ENCODE measurements at places on chromosomes 2 and 18.

DNA sequence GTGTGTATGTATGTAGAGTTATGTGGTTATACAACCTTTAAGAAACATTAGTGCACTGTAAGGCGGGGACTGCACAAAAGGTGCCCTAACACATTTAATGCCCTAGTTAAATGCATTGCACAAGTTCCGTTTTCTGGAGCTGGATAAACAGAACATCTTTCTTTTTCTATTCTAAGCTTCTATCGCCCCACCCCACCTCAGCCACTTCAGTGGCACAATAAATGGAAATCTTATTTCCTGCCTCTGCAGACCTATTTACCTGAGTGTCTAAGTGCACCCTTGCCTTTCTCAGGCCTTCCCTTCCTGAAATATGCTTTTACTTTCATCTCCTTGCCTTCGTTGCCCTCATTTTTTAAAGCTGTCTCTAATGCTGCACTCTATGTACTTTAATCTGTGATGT, 123.5 kb downstream of the TANC1 start:
- no peak for DNase-seq

GRCh38 chr18:70377857-70378701, 89.2 kb downstream of the SOCS6 start:
- no peak for DNase-seq

GRCh38 chr18:53784253-53784652, 440.2 kb downstream of the MBD2 start:
- DNase-seq: no peak

DNA sequence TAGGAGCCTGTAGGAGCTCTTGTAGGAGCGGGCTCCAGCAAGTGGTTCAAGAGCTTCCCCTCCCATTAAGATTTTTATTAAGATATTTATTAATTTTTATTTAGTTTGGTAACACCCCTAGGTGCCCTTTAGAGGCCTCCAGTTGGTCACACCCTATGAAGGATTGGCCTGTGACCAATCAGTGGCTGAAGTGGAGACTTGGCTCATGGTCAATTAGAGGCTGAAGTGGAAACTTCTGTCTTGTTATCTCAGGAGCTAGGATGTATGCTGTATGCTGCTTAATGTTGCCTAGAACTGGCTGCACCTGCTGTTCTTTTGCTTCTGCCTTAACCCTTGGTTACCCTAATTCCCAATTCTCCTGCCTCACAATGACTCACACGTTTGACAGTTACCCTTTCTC, 48.7 kb downstream of the DHRS9 start:
- DNase-seq: no peak

GRCh38 chr18:46629361-46629760, 27.7 kb downstream of the LOXHD1 start:
- DNase-seq: no peak

- peak; percentile 36 for DNase-seq
These were observed 1.1 kb downstream of the VAMP8 start for GRCh38 chr2:85578243-85579180.

DNA sequence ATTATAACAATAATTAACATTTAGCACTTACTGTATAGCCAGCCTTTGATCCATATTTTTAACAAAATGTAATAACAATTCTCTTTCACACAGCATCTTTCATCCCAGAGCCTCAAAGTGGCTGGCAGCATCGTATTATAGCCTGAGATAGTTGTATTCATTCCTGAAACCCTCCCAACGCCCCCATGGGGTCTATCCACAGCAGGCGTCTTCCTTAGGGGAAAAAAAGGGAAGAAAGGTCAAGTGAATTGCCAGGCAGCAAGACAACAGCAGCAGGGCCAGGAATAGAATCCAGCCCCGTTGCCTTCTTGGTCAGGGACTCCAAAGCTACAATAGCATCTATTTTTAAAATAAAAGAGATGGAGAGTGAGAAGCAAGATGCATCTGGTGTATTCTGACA, 424.4 kb upstream of the ID2 start:
- DNase-seq: no peak

DNA sequence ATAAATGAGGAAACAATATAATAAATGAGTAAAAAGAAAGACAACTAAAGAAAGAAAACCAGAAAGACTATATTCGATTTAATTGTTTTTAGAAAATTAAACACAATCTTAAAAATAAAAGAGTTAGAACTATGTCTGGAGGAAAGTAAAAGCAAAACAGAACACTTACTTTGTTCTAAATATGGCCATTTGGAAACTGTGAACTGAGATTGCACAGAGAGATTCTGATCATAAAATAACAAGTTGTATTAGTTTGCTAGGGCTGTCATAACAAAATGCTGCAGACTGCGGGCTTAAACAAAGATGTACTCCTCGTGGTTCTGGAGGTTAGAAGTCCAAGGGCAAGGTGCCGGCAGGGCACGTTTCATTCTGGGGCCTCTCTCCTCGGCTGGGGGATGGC, 128.1 kb upstream of the AQP4 start:
- no peak for DNase-seq

GRCh38 chr2:159130302-159130701, 156.2 kb downstream of the WDSUB1 start:
- DNase-seq: no peak

DNA sequence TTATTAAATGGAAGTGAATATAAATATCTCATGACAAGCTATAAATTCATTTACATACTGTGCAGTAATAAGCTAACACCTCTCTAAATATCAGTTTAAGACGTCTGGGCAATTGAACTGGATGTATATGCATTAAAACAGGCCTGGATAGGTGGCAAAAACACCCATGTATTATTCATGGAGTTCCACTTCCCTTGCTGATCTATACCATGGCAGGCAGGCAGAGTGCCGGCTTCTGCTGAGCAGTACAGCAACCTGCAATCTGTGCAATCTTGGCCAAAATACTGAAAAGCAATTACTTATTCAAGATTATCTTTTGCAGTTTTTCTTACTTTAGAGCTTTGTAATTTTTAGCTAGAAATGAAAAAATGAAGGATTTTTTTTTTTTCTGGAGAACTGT, 112.1 kb upstream of the PIEZO2 start:
- no peak for DNase-seq

DNA sequence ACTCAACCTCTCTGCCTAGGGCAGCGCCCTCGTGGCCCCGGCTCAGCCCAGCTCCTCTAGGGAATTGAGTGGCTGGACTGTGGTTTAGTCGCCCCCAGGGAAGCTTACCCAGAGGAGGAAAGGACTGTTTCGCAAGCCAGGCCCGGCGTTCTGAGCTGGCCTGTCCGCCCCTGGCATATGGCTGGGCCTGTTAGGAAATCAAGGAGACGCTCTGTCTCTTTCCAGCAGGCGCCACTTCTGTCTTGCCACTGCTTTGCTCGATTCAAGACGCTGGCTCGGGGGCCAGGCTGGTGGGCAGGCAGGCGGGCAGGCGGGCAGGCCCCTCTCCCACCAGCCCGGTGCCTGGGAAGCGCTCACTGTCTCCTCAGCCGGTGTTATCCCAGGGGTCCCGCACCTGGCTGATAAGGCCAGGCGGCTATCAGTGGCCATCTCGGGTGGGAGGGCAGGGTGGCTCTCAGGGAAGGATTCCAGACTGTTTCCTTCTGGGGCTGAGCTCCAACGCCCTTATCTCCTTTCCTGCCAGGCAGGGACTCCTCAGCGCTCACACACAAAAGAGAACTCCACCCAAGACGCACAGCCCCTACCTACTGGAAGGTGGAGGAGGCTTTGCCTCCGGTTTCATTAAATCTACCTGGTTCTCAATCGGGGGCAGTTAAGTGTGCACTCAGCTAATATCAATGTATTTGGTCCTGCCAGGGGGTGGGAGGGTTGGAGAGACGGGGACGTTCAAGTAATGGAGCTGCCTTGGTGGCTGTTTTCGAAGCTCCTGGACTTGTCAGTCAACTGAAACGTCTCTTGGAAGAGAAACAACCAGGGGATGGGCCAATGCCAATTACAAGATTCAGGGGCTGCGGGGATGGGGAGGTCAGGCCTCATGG, 109.1 kb downstream of the SMAD7 start:
- DNase-seq: no peak

DNA sequence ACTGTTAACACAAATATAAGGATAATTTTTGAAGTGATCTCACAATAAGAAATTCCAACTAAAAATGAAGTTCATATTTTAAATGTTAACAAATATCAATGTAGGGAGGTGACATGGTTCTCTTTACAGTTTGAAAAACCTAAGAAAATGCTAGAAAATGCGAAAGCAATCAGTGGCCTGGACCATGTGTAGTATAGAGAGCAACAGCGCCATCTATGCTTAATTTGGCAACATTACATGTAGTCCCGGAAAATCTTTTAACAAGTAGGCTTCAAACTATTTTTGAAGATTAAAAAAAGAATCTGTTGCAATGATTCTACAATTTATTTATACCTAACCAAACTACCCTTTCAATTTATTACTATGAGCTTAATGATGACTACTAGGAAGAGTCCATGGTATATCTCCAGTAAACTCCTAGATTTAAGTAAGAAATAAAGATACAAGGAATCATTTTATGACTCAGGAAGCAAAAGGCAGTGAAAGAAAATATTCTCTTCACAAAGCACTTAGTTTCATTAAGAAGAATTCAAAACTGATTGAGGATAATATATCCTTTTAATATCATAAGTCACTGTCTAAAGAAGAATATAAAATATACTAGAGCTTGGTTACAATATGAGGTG, 33.3 kb downstream of the NDUFA10 start:
- DNase-seq: no peak

GRCh38 chr18:48051945-48052840, 121.7 kb upstream of the SMAD2 start:
- DNase-seq: no peak

DNA sequence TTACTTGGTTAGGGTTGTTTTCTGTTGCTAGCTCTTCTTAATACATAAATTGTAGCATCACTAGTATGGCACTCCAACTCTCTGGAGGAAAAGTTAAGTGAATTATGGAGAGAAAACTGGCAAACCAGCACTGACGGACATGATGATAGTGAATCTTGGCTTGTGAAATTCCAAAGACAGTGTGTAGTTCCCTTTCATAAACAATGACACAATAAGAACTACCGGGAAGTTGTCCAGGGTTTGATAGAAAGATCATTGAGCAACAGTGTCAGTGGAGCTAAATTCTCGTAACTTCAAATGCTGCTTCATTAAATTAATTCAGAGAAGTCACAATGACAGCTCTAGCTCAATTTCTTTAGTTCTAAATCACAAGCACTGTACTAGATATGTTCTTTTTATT, 66.5 kb downstream of the RIT2 start:
- DNase-seq: no peak

- no peak for DNase-seq
These were observed 47.4 kb upstream of the DNAJC10 start for GRCh38 chr2:182668671-182669070.

GRCh38 chr2:64456293-64456692, 2.3 kb downstream of the LGALSL start:
- no peak for DNase-seq

DNA sequence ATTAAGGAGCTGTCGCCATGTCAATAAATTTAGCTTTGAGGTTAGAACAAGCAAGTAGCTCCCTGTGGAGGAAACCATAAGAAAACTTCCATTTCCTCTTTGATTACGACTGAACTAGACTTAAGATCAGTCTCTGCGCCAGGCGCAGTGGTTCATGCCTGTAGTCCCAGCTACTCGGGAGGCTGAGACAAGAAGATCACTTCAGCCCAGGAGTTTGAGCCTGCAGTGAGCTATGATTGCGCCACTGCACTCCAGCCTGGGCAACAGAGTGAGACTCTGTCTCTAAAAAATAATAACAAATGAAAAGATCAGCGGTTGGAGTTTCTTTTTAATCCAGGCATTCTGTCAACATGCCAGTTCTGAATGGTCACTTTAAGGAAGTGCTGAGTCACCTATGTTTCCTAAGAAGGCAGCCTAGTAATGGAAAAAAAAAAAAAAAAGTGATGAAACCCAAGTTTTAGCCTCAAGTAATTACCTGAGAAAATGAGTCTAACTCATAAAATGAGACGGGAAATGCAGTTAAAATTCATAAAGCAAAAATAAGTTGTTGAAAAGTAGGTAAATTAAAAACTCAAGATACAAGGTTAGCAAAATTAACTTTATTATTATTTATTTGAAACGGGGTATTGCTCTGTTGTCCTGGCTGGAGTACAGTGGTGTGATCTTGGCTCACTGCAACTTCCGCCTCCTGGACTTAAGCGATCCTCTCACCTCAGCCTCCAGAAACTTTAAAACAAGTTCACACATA, 10.2 kb downstream of the C18orf32 start:
- DNase-seq: no peak

DNA sequence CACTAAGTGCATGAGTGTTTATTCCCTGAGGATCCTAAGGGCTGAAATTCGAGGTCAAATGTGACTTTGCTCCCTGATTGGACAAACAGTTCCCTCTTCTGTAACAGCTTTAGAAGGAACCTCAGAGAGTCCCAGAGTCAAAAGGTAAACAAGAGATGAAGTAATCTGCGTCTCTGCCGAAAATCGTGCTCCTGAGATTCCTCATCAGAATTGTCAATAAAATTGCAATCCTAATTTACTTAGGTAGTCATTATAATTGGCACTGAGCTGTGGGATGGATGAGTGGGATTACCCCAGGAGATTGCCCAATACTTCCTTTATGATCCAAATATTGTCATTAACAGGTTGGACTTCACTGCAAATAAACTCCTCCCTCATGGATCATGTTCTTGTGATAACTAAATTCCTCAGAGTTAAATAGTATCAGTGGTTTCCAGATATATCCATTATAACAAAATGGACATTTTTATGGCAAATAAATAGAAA, 907 bp upstream of the SUCLG1 start:
- no peak for DNase-seq

DNA sequence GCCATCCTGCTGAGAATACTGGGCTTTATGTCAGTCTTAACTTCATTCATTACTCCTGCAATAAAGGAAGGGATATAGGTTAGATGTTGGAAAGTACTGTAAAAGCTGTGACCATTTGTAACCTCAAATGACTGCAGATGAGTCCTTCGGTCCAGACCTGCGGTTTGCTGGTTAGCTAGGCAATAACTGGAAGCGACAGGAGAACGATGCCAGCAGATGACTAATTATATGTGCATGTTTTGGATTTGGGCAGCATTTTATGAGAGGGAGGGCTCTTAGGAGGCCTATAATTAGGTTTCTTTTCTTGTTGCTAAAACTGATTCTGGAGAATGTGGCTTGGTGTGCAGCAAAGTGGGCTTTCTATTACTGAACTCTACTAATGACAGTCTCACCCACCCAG, 205.6 kb downstream of the TMEM182 start:
- DNase-seq: no peak

DNA sequence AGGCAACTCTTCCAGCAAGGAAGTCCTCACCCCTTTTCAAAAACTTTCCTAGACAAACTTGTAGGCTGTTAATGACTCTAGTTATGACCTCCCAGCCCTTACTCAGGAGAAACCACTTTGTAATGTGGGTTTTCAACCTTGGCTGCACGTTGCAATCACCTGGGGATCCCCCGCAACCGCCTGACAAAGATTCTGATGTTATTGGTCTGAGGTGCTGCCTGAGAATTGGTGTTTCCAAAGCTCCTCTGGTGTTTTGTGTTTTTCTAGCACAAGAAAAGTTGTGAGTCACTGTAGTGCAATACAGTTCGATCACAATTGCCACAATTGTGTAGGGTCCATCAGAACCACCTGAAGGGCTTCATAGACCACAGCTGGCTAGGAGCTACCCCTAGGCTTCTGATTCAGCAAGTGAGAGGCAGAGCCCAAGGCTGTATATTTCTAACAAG, 121.6 kb downstream of the SP100 start:
- DNase-seq: peak; percentile 58

Data from stimulated activated CD8-positive, alpha-beta memory T cell treated with anti-CD3 and anti-CD28 coated beads, Interleukin-4, amount 100 ng/mL, for 48 hours (primary cell).